ENCODE measurements at places on chromosomes 1 and 21.

DNA sequence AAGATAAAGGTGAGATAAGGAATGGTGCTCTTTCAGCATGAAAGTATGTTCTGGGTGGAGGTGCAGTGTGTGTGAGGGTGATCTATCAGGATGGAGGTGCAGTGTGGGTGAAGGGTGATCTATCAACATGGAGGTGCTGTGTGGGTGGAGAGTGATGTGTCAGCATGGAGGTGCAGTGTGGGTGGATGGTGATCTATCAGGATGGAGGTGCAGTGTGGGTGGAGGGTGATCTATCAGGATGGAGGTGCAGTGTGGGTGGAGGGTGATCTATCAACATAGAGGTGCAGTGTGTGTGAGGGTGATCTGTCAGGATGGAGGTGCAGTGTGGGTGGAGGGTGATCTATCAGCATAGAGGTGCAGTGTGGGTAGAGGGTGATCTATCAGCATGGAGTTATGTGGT lies 12.3 kb upstream of the MAP10 start:
- DNase-seq: peak; percentile 11

GRCh38 chr1:146035048-146035423 lies 13.5 kb upstream of the HJV start:
- DNase-seq: no peak

GRCh38 chr1:87106144-87106543 lies 191.7 kb downstream of the HS2ST1 start:
- DNase-seq: no peak

DNA sequence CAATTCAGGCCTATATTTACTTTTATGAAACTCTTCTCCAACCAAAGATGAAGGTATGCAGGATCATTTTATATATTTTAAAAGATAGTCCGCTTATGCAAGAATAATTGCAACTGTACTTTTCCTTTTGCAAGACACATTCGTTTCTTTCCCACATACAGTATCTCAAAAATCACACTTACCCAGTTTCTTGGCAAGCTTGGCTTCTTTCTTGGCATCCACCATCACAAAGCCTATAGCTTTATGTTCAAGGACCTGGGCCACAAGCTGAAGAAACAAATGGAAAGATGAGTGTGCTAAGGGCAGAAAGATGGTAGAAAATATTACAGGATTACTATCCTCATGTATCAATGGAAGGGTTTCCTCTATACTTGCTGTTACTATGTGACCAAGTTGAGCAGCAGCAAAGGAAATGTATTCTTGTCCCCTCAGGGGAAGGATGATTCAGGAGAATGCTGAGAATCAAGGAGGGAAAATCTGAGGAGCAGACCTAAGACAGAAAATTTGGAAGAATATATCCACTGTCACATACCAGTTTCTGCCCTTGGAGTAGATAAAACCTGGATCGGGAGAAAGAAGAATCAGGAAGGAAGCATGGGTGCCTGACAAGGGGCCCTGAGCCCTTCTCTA lies 23.8 kb downstream of the CASQ2 start:
- no peak for DNase-seq

DNA sequence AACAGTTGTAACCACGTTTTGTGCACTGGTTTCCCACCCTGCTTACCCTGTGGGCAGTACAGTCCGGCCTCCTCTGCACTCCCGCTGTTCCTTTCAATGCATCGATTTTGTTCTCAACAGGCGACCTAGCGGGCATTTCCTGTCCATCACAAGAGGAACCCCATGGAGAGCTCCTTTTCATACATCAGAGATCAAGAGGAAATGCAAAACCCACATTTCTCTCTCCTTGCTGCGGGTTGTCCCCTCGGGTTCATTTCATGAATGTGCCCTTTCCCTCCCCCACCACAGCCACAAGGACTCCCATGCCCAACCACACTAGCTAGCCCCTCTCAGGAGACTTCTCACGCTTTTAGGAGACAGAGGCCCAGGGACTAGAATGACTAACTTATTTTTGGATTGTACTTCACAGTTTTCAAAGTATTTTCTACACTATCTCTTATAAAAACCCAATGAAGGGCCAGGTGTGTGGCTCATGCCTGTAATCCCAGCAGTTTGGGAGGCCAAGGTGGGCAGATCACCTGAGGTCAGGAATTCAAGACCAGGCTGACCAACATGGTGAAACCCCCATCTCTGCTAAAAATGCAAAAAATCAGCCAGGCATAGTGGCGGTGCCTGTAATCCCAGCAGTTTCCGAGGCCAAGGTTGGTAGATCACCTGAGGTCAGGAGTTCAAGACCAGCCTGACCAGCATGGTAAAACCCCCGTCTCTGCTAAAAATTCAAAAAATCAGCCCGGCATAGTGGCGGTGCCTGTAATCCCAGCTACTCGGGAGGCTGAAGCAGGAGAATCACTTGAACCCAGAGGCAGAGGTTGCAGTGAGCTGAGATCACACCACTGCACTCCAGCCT lies 18.4 kb downstream of the ATP1A4 start:
- DNase-seq: peak; percentile 36

DNA sequence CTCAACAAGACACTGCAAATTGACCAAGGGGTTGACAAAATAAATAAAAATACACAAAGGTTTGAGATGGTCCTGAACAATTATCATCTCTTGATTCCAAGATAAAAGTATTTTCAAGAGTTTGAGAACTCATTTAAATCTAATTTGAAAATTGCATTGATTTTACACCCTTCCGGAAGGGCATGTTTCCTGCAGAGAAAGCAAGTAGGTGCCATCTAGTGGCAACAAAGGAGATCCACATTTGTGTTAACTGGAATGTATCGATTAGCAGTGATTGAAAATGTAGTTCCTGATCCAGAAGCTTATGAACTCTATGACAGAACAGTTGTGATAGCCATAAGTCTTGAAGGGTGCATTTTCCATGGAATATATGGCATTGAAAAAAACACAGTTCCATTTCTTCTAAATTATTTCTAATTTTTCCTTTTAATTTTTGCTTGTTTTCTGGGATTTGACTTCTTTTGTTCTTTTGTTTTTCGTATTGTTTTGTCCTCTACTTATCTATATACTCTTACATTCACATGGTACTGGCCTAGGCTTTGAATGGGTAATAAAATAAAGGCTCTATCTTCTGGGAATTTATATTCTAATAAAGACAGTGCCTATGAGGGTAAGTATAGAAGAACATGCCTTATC lies 143.7 kb downstream of the DNM3 start:
- no peak for DNase-seq

GRCh38 chr1:18608534-18608933 lies 22.1 kb upstream of the PAX7 start:
- DNase-seq: no peak

DNA sequence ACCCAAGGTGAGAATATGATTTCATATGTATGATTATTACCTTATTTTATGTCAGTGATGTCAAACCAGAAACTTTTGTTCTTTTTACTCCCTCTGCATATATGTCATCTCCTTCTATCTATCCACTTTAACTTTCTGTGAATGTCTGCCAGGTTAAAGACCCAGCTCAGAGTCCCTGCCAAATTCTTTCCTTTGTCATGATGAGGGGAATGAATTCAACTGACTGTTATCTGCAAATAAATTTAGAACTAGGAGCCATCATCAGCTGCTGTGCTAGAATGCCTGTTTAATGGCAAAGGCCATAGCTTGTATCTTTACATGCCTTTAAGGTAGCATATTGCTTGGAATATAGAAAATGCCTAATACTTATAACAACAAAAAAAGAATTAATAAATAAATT lies 815.6 kb upstream of the NEGR1 start:
- DNase-seq: no peak

GRCh38 chr21:33619726-33620125 lies 21.8 kb downstream of the CRYZL1 start:
- DNase-seq: no peak

DNA sequence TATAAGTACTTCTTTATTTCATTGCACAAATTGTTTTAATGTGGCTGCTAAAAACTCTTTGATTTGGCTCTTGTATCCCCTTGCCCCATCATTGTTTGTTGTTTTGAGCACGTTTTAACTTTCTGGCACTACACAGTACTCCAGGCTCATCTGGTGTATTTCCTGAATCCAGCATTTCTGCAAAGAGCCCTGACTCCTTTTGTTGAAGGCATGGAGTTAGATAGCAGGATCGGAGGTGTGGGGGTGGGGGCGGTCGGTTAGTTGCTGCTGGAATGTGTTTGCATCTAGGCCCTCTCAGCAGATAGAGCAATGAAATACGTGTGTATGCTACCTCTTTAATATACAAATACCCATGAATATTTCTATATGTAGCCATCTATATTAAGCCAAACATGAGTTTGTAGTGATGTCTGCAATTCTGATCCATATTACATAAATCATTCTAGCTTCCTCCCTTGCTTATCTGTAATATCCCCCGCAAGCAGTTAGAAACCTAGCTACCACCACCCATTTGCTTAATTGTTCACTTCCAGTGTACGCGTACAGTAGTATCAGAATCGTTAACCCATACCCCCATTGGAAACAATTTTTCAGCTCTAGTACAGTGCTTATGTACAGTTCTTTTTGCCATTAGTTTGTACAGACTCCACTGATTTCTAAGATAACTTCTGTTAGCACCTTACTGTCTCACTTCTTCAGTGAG lies 106.0 kb downstream of the NOS1AP start:
- DNase-seq: no peak

GRCh38 chr1:147504801-147505311 lies 36.4 kb upstream of the BCL9 start:
- no peak for DNase-seq

GRCh38 chr1:34013958-34014737 lies 150.3 kb downstream of the HMGB4 start:
- DNase-seq: peak; percentile 46

DNA sequence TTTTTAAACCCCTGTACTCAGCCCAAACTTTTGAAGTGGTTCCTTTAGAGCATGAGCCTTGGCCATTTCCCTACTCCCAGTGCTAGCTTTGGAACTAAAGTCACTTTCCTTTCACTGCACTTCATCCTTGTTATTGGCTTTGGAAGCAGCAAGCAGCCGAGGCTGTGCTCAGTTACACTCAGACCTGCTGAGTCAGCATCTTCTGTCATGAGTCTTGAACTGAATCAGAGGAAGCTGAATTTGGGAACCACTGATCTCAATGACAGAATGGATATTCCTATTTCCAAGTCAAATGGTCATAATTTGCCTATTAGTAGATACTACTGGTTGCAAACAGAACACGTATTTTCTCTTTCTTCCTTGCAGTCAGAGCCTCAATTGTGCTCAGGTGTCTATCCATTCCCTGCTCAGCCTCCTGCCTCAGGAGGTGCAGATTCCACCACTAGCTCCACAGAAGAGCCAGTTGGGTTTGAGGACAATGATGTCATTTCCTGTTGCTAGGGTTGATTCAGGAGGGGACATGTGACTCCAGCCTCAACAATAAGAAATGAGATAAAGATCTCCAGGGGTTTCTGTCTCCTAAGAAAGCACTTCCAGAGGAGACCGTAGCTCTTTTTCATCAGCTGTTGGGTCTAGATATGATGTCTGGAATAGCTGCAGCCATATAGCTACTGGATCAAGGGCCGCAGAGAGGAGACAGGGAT lies 44.9 kb upstream of the NTPCR start:
- no peak for DNase-seq

DNA sequence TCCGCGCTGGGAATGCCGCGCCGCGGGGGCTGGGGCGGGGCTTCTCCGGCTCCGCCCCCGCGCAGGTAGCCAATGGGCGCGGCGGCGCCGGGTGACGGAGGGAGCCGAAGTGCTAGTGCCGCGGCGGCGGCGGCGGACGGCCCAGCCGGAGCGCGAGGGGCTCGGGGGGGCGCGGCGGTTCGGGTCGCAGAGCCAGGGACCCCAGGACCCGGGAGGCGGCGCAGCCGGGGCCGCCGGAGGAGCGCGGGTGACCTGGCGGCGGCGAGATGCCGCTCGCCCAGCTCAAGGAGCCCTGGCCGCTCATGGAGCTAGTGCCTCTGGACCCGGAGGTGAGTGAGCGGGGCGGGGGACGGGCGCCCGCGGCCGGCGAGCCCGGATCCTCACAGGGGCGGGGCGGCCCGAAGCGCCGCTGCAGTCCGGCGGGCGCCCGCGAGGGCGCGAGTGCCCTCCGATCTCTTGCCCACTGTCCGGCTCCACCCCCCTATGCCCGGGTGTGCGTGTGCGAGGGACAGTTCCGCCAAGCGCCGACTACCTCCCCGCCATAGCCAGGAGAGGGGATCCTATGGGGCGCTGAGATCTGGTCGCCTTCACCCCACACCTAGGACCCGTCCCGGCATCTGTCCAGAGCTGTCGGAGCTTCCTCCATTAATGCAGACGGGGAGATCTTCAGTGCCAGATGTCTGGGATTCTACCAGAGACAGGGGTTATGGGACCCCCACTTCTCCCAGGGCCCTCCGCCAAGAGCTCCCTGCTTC lies at the start of gene RPS6KA1:
Gene RPS6KA1 (plus strand): TSS at position 107 of the 755 bp plus-strand sequence. CDS start 160 bp downstream, at position 267.
- DNase-seq: peak; percentile 74

DNA sequence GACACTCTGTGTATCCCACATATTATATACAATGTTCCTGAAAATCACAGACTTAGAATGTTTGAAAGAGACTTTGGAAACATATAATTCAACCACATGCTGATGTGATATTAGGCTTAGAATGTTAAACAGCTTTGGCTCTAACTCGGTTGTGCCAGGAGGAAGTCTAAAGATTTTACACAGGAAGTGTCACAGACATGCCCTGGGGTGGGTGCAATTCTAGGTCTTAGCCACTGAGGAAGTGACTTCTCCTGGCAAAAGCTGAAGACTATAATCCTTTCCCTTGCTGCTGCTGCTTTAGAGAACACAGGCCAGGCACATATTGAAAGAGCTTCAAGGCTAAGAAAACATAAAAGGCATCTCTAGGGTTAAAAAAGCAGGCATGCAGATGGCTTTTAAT lies 51.0 kb downstream of the RPL5 start:
- peak; percentile 30 for DNase-seq

- no peak for DNase-seq
Measured at GRCh38 chr1:234638832-234639799, 29.1 kb upstream of the IRF2BP2 start.

DNA sequence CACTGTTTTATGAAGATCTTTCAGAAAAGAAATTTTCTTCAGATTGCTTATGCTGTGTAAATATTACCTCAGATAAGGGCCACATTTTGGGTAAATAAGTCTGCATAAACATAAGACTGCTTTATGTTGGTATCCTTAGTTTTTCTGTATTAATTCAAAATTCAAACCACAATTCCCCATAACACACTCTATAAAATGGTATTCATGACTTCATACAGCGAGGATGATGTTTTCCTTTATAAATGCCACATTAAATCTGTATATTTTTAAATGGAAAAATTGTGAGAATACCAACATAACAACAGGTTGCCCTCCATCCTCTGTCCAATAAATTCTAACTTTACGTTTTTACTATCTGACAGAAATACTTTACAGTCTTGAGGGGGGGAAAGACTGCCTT lies 248.7 kb upstream of the CXADR start:
- no peak for DNase-seq

DNA sequence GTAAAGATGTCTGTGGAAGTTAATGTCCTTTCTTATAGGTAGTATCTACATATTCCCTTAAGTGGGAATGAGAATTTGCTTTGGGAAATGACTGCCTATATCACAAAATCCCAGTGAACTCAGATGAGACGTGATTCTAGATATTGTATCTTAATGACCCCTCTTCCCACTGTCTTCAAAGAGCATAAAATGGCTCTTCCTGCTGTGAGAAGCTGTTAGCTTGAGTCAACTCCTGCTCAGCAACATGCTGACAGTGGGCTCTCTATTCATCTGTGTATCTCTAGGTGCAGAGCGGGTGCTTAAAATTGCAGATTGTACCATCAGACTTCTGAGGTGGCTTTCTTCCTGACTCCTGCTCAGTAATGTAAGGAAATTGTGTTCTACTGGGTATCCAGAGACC lies 100.6 kb downstream of the SPAG17 start:
- no peak for DNase-seq

All from stimulated activated CD4-positive, alpha-beta T cell treated with anti-CD3 and anti-CD28 coated beads, Interleukin-15, amount 100 ng/mL, for 24 hours (primary cell).